ENCODE measurements at places on chromosomes 5 and 9.

DNA sequence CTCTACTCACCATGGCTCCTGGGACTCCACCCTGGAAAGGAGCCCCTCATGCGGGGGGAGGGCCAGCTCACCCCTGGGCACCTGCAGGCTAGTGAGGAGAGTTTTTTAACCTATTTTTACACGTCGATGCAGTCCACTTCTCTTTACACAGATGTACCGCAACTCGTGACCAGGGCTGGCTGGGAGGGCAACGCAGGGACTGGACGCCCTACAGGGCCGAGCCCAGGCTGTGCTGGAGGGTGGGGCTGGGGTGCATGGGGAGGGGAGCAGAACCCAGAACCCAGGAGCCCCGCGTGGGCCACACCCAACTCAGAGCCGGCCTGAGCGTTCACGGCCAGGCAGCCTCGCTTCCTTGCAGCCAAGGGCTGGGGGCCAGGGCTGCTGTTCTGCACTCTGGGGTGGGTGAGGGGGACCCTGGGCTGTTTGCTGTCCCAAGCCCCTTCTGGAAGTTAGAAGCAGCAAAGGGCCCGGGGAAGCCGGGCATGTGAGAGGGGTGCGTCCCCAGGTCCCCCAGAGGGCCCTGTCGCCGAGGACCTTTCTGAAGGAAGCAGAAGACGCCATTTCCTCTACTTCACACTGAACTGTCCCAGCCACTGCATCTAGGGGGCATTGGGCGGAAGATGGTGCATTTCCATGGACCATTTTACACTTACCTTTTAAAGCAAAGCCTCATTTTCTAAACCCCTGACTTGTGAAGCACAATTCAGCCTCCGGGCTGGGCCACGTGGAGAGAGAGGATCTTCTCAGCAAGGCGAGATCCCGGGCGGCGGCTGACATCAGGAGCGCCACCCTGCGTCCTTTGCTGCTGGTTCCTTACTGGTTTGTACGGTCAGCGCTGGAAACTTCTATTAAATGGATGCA, 90.5 kb downstream of the KCNT1 start:
- no peak for DNase-seq

GRCh38 chr9:95491543-95492320, 25.0 kb downstream of the PTCH1 start:
- no peak for DNase-seq

DNA sequence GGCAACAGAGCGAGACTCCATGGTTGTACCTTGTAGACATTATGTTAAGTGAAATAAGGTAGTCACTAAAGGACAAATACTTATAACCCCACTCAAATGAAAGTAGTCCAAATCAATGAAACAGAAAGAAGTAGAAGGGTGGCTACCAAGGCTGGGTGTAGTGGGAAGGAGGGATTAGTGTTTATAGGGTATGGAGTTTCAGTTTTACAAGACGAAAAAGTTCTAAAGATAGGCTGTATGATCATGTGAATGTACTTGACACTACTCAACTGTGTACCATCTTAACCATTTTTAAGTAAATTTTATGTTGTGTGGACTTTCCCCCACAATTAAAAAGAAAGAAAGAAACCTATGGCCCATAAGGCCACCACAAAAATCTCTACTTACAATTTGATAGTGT, 32.2 kb downstream of the ALDH7A1 start:
- no peak for DNase-seq

GRCh38 chr9:35470894-35471293, 19.0 kb upstream of the RUSC2 start:
- no peak for DNase-seq

- DNase-seq = no peak
Measured at GRCh38 chr5:154351566-154351965, 94.2 kb upstream of the SAP30L start.

- no peak for DNase-seq
Measured at GRCh38 chr5:72613515-72613914, 106.3 kb upstream of the ZNF366 start.

DNA sequence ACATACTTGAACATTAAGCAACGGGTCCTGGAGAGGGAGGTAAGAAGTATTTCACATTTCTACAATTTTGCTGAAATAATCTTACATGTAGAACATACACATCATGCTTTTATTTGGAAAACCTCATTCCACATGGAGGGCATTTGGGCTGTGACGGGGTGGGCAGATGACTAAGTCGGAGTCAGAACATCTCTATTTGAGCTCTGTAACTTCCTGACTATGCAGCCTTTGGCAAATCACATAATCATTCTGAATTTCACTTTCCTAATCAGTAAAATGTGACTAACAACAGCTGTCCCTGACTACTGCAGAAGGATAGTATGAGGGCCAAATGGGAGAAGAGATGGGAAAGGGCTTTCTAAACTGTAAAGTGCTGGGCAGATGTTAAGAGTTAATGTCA, 17.1 kb upstream of the IL6ST start:
- DNase-seq = no peak

DNA sequence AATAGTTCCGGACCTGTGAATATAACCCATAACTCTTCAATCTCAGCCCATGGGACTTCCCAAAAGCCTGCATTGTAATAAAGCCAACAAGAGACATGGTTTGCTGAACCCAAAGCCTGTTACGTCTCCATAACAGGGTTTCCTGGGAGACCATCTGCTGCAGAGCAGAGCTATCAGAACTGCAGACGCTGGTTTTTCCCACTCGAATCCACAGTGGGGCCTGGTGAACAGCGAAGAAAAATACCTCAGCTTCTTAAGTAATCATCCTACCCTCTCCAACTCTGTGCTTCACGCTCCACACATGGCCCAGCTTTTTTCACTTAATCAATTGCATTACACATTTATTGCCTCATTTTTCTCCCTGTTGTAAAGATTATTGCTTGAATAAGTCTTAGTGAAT, 409.5 kb upstream of the GRIA1 start:
- no peak for DNase-seq

DNA sequence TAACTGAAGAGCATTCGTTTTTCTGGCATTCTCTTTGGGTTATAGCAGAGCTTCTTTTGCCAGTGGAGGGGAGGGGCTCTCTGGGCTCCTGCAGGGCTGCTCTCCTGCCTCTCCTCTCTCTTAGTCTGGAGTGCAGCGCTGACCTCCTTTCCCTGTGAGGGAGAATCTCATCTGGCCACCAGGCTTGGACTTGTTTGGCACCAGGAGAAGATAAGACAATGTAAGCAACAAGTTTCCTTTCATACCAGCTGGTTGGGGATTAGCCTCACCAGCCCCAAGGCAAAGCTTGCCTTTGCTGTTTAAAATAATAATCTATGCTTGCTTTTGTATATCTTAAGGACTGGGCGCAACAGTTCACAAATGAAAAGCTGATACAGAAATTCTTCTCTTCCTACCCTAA, 196.4 kb downstream of the TLE4 start:
- no peak for DNase-seq

- DNase-seq = no peak
Measured at GRCh38 chr5:73770172-73771025, 144.4 kb downstream of the ARHGEF28 start.

GRCh38 chr5:14364096-14364495, 217.5 kb upstream of the OTULINL start:
- no peak for DNase-seq

DNA sequence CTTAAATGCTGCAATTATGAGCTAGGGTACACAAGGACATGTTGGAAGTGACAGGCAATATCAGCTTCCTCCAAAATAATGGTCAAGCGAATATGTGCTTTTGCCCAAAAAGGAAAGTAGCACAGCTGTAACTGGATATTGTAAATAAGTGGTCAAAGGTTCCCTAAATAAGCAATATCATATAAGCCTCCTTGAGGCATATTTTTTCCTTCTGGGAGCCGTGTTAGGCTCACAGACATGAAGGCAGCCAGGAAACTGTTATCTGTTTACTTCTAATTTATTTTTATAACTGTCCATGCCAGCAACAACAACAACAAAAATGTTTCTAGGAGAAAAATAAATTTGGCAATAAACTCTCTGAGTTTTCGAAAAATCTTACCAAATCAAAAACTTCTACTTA, 648.3 kb downstream of the PDE4D start:
- DNase-seq = no peak

- DNase-seq = peak; percentile 63
Measured at GRCh38 chr9:127159325-127159801, 36.9 kb upstream of the ANGPTL2 start.

GRCh38 chr5:87311405-87312279, 44.0 kb downstream of the RASA1 start:
- no peak for DNase-seq

- DNase-seq = no peak
Measured at GRCh38 chr5:170640731-170641588, 137.1 kb downstream of the KCNIP1 start.

GRCh38 chr5:147017621-147018020, 139.1 kb upstream of the PPP2R2B start:
- DNase-seq = no peak

DNA sequence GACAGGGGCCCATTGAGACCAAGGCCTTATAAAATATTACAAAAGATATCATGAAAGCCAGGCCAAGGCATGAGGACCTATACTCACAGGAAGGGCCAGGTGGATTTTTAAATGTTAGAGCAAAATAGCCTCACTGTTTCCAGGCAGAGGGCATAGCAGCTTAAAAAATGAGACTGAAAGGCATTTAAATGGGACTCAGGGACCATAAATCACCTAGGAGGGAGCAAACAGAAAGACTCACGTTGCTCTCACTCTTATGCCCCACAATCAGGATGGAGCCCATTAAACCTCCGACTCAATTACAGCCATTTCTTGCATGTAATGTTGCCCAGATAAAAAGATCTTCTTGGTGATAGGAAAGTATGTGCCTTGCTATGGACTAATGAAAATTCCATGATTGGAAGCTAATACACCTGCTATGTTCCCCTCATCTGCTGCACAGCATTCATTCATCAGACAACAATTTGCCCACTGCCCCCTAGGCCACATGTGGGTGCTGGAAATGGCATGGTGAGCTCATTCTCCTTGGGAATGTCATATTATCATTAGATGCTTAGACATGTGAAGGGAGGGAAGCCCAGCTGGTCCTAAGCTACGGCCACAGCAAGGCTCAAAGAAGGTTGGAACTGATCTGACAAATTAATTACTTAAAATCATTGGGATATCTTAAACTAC, 128.6 kb upstream of the GRIA1 start:
- DNase-seq = no peak

DNA sequence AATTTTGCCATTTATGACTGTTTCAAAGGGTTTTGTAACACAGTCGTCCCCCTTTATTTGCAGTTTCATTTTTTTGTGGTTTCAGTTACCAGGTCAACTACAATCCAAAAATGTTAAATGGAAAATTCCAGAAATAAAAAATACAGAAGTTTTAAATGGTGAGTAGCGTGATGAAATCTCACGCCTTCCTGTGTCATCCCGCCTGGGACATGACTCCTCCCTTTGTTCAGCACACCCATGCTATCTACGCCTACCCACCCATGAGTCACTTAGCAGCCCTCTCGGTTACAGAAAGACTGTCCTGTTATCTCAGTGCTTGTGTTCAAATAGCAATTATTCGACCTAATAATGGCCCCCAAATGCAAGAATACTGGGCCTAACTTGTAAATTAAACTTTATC, 765.3 kb upstream of the ADAMTS16 start:
- no peak for DNase-seq

DNA sequence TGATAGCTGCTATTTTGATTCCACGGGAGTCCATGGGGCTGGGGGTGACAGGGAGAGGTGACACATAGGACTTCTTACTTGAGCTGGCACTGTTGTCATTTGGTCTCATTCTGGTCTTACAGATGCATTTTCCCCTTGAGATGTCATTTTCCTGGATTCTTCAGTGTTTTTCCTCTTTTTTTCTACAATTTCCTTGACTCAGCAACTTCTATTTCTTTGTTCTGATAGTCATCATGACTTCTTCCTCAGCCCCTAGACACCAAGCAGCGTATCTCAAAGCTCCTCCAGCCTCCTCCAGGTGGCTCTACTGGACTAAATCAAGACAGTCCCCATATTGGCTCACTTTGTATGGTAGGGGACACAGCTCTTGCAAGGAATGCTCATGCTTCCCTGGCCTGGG, 16.5 kb downstream of the LVRN start:
- DNase-seq = no peak

DNA sequence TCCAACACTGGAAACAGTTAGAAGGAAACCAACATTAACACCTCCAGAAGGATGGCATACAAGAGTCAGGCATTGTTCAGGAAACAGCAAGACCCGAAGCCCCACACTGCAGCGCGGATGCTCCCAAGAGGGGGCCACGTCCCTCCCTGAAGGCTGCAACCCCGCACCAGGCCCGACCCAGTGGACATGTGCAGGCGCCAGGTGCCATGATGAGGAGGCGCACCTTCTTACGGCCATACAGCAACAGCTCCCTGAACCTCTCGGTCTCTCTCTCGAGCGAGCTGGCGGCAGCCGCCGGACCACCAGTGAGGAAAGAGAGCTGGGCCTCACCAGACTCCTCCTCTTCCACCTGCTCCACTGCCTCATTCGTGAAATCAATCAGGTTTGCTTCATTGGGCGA, 20.2 kb downstream of the SEC16A start:
- no peak for DNase-seq

GRCh38 chr5:123132316-123132715, 43.3 kb downstream of the PRDM6 start:
- no peak for DNase-seq

DNA sequence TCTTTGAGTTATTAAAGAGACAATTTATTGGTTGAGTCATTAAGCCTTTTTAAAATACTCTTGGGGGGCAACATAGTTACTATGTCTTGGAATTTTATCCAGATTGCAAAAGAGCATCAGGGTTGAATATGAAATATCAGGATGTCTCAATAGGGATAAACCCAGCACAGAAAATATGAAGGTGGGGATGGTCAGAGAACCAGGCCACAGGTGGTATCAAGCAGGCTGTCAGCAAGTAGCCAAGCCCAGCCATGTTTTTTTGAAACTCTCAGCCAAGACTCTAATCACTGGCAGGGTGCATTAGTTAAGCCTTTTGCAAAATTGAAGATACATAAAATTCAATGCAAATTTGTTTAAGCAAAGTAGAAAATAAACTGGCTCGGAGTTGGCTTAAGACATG, 468.9 kb downstream of the DTWD2 start:
- no peak for DNase-seq

GRCh38 chr9:98410185-98410697, 154.8 kb upstream of the TBC1D2 start:
- peak; percentile 53 for DNase-seq

DNA sequence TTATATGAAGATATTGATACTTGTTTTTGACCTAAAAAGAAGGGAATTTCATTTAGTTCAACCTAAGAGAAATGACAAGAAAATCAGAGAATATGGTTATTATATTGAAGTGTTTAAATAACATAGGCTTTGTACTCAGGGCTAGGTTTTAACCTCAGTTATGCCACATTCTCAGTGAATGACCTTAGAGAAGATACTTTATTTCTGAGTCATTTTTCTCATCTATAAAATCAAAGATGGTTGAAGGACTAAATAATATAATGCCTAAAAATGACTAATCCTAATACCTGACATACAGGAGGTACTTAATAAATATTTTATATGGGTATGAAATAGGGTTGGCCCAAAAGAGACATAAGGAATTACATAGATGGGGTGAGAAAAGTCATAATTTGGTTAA, 32.3 kb downstream of the DIMT1 start:
- DNase-seq = no peak
